Activated CD4-positive, alpha-beta T cell treated with anti-CD3 and anti-CD28 coated beads, Interleukin-2, amount 10 ng/mL, durations not matched to agents 24 days and 14 days (primary cell): ENCODE measurements at places on chromosomes 1 and 21. TPM values are rescaled to one million over a fixed set of nuclear protein-coding genes. Genes with fewer than 3 reads are reported as not detected.

DNA sequence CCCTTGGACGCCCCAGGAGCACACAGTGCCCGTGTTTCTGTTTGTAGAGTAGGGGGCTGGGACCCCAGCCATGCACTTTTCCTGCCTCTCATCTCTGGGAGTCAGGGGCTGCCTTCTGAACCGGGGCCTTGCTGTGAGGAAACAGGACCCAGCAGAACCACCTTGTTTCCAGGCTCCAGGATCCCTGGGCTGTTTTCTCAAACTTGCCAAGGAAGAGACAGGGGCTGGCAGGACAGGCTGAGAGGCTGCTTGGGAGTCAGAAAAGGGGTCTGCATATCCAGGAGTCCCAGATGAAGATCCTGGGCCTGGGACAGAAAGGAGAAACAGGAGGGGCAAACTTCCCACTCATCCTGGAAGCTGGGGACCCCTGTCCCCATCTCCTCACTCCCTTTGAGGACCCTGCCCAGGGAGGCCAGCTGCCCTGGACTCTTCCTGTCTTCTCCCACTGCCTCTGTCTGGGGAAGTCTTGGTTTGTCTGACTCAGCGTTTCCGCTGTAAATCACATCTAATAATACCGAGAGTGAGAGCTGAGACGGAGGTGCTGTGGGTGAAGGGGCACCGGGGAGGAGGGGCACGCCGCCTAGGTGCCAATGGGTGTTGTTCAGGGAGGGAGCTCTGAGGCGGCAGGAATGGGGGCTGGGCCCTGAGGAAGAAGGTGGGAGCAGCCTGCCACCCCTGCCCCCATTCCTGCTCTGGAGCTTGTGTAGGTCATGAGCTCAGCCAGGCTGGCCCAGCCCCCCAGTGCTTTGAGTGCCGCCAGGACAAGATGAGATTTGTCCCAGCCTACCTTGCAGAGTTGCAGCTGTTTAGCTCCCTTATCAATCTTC, 16.7 kb downstream of the POU3F1 start:
- H3K4me3 ChIP-seq: peak overlapping the region; percentile 66
- H3K36me3 ChIP-seq: peaks cover 25% of the 10 kb centered on the region
- peak overlapping the region; percentile 95 for H3K27ac ChIP-seq
- DNase-seq: peak; percentile 82

GRCh38 chr1:6273380-6273891, 12.5 kb upstream of the GPR153 start:
- no peak for DNase-seq
- H3K36me3 ChIP-seq: peaks cover 2% of the 10 kb centered on the region
- H3K4me3 ChIP-seq: no peak overlapping the region
- H3K27ac ChIP-seq: no peak overlapping the region

GRCh38 chr21:35050348-35051286, 1.5 kb upstream of the RUNX1 start:
- DNase-seq: peak; percentile 70
- H3K36me3 ChIP-seq: peaks cover 17% of the 10 kb centered on the region
- H3K27me3 ChIP-seq: peaks cover 4% of the 10 kb centered on the region
- peaks cover 64% of the 10 kb centered on the region for H3K4me1 ChIP-seq
- H3K4me3 ChIP-seq: peak overlapping the region; percentile 89
- H3K27ac ChIP-seq: peak overlapping the region; percentile 94

DNA sequence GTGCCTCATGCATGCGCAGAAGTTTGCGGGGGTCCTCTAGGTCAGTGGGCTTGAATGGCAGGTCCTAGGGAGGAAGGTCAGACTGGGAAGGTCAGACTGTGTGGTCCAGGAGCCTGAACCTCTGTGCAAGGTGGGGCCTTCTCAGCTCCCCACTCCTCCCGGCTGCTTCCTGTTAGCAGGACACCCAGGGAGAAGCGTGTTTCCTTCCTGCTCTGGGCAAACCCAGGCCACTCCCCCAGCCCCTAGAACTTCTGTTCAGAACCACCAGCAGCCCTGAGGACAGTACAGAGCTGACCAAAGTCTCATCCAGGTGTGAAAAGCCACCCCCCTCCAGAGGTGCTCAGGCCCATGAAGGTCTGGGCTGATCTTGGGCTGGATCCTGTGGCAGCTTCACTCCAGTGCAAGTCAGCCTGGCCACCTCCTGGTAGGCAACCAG, 29.9 kb downstream of the NAV1 start:
- no peaks in the 10 kb centered on the region for H3K36me3 ChIP-seq
- H3K4me1 ChIP-seq: no peaks in the 10 kb centered on the region
- no peaks in the 10 kb centered on the region for H3K27me3 ChIP-seq
- H3K4me3 ChIP-seq: no peak overlapping the region
- H3K27ac ChIP-seq: no peak overlapping the region

GRCh38 chr1:109719337-109719837, 7.3 kb downstream of the GSTM5 start:
- H3K4me1 ChIP-seq: peaks cover 3% of the 10 kb centered on the region
- no peak overlapping the region for H3K4me3 ChIP-seq
- peaks cover 3% of the 10 kb centered on the region for H3K27me3 ChIP-seq
- no peak overlapping the region for H3K27ac ChIP-seq
- no peak for DNase-seq
- no peaks in the 10 kb centered on the region for H3K36me3 ChIP-seq

DNA sequence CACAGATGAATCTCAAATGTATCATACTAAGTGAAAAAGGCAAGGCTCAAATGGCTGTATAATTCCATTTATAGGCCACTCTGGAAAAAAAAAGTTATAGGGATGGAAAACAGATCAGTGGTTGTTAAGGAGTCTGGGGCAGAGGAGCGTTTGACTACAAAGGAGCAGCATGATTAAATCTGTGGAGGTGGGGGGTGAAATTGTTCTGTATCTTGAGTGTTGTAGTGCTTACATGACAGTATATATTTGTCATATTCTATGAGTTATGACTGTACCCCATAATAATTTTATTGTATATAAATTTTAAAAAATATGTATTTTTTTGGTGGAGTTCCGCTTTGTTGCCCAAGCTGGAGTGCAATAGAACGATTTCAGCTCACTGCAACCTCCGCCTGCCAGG, 10.3 kb downstream of the TAF12 start:
- no peak overlapping the region for H3K4me3 ChIP-seq
- peaks cover 2% of the 10 kb centered on the region for H3K36me3 ChIP-seq
- no peak overlapping the region for H3K27ac ChIP-seq
- DNase-seq: no peak

DNA sequence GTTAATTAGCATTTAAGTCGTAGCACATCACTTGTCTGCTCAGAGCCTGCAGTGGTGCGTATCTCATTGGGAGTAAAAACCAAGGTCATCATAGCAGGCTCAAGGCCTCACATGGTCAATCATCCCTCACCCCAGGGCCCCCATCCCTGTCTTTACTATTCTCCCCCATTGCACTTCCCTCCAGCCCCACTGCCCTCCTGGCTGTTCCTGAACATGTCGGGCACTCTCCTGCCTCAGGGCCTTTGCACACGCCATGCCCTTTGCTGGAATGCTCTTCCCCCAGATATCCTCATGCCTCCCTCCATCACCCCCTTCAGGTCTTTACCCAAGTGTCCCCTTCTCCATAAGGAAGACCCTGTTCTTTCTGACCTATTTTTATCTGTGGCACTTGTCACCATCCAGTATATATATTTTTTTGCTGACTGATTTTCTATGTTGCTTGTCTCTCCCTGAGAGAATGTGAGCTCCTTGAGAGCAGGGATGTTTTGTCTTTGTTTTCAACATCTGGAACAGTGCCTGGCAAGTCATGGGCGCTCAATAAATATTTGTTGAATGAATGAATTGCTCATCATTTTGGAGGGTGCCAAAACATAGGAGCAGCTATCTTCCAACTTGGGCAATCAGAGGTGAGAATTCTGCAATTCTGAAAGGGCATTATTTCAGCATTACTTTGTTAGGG, 74.1 kb upstream of the POU3F1 start:
- H3K36me3 ChIP-seq: no peaks in the 10 kb centered on the region
- H3K4me1 ChIP-seq: no peaks in the 10 kb centered on the region
- H3K27me3 ChIP-seq: no peaks in the 10 kb centered on the region
- no peak for DNase-seq

GRCh38 chr1:36248250-36248894, 24.1 kb downstream of the THRAP3 start:
- no peak overlapping the region for H3K4me3 ChIP-seq
- no peaks in the 10 kb centered on the region for H3K27me3 ChIP-seq
- H3K27ac ChIP-seq: peak overlapping the region; percentile 31
- peaks cover 25% of the 10 kb centered on the region for H3K36me3 ChIP-seq
- peaks cover 28% of the 10 kb centered on the region for H3K4me1 ChIP-seq

GRCh38 chr1:117575586-117576225, 30.1 kb upstream of the TENT5C start:
- H3K4me1 ChIP-seq: peaks cover 14% of the 10 kb centered on the region
- no peak overlapping the region for H3K4me3 ChIP-seq
- no peaks in the 10 kb centered on the region for H3K36me3 ChIP-seq
- H3K27ac ChIP-seq: no peak overlapping the region

DNA sequence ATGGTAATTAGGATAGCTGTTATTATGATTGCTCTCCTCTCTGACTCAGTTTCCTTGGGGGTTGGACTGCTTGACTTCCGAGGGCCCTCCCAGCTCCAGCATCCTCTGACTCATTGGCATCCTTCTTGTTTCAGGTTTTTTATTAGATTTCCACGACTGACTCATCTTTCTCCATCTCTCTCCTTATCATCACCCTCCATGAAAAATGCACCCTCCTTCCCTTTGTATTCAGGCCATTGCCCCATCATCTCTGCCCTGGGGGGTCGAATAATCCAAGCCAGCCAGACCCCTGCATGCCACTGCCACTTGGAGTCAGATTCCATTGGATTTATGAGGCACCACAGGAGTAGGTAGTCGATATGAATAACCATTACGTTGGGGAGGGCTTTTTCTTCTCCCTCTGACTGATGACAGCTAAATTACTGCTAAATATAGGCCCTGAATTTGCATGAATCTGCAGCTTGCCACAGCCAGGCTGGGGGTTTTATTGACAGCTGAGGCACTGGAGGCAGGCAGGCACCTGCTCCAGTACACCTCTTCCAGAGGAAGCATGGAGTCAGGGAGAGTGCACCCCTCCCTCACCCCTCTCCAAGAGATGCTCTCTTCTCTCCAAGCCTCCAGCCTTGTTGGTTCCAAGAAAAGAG, 91.7 kb downstream of the C1orf94 start:
- no peaks in the 10 kb centered on the region for H3K36me3 ChIP-seq
- DNase-seq: peak; percentile 21
- H3K27ac ChIP-seq: no peak overlapping the region

GRCh38 chr1:3227893-3228292, 158.9 kb downstream of the PRDM16 start:
- H3K4me3 ChIP-seq: no peak overlapping the region
- no peaks in the 10 kb centered on the region for H3K4me1 ChIP-seq
- H3K36me3 ChIP-seq: no peaks in the 10 kb centered on the region
- DNase-seq: no peak
- H3K27me3 ChIP-seq: no peaks in the 10 kb centered on the region
- no peak overlapping the region for H3K27ac ChIP-seq

DNA sequence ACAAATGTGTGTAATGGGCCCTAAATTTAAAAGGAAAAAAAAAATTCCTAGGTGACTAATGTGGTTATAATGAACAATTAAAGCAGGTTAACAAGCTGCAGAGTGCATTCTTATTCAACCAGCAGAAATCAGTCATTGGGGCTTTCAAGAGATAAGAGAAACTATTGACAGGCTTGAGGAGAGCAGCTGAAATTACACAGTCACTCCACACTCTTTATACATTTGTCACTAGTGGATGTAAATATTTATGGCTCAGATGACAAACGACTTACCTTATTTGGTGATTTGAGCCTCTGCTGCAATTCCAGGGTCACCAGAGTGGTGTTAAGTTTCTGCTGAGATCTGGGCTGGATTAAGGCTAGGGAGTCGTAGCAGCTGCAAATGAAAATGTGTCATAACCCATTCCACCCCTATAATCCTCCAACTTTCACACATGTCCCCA, 896.3 kb downstream of the TTLL7 start:
- no peak for DNase-seq

DNA sequence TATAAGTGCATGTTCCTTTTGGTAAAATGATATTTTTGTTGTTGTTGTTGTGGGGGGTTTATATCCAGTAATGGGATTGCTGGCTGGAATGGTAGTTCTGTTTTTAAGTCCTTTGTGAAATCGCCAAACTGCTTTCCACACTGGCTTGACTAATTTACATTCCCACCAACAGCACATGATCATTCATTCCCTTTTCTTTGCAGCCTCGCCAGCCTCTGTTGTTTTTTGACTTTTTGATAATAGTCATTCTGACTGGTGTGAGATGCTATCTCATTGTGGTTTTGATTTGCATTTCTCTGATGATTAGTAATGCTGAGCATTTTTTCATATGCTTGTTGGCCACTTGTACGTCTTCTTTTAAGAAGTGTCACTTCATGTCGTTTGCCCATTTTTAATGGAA, 188.5 kb upstream of the CHRM3 start:
- no peak overlapping the region for H3K27ac ChIP-seq
- H3K36me3 ChIP-seq: no peaks in the 10 kb centered on the region
- H3K27me3 ChIP-seq: no peaks in the 10 kb centered on the region

- no peak overlapping the region for H3K4me3 ChIP-seq
- no peak for DNase-seq
- no peaks in the 10 kb centered on the region for H3K4me1 ChIP-seq
- no peaks in the 10 kb centered on the region for H3K36me3 ChIP-seq
- no peak overlapping the region for H3K27ac ChIP-seq
- peaks cover 12% of the 10 kb centered on the region for H3K27me3 ChIP-seq
These were observed 91.6 kb downstream of the RNF220 start for GRCh38 chr1:44496541-44497171.

DNA sequence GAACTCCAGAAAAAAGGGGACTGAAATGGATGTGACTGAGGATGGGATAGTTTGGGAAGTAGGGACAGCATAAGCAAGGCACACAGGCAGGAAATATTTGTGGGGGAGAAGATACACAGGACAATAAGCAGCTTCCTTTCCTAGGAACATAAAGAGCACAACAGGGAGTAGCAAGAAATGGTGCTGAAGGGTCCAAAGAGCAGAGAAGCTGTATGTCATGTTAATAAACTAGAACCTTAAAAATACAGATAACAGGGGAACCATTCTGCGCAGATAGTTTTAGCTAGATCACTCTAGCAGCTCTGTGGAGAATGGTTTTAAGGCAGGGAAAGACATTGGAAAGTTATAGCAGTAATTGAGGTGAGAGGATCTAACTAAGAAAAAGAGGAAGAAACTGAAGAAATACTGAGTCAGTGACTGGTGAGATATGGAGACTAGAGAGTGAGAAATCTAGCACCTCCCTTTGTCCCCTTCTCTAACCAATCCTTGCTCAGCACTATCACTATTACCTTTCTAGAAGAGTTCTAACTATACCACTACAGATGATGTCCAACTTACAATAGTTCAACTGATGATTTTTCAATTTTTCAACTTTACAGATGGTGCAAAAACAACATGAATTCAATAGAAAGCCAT, 95.0 kb downstream of the CDC42BPA start:
- H3K27ac ChIP-seq: no peak overlapping the region
- no peaks in the 10 kb centered on the region for H3K36me3 ChIP-seq
- H3K4me1 ChIP-seq: no peaks in the 10 kb centered on the region
- peaks cover 15% of the 10 kb centered on the region for H3K27me3 ChIP-seq

The MRPS14 gene
- total RNA-seq: 28.9 and 33.5 TPM in 2 replicates

The LCA5L gene
- total RNA-seq: not detected in 2 replicates

The ANGPTL3 gene
- total RNA-seq: not detected in 2 replicates

The GPATCH4 gene
- total RNA-seq: 99.0 and 99.2 TPM in 2 replicates

The TSPAN2 gene
- total RNA-seq: 0.21 and 0.31 TPM in 2 replicates
